Activated CD8-positive, alpha-beta memory T cell treated with anti-CD3 and anti-CD28 coated beads, Interleukin-2, amount 50 U/mL, for 48 hours (primary cell): ENCODE measurements at places on chromosomes 5 and 9.

DNA sequence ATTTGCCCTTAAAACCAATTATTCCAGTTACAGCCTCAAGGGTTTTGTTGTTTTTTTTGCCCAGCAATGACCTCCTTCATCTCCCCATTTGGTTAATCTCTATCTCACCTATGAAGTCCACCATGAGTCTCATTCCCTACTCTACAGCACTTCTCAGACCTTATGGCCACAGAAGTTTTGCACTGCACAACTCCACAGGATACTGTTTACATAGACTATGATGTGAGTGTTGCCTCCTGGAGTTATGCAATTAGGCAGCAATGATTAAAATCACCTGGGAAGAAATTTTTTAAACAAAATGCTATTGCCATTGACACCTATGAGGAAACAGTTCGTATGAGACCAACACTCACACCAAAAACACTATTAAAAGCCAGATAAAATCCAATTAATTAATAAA is 39.7 kb downstream of the ZDHHC21 start:
- DNase-seq: no peak

GRCh38 chr9:81499594-81499993 is 189.8 kb downstream of the TLE1 start:
- no peak for DNase-seq

DNA sequence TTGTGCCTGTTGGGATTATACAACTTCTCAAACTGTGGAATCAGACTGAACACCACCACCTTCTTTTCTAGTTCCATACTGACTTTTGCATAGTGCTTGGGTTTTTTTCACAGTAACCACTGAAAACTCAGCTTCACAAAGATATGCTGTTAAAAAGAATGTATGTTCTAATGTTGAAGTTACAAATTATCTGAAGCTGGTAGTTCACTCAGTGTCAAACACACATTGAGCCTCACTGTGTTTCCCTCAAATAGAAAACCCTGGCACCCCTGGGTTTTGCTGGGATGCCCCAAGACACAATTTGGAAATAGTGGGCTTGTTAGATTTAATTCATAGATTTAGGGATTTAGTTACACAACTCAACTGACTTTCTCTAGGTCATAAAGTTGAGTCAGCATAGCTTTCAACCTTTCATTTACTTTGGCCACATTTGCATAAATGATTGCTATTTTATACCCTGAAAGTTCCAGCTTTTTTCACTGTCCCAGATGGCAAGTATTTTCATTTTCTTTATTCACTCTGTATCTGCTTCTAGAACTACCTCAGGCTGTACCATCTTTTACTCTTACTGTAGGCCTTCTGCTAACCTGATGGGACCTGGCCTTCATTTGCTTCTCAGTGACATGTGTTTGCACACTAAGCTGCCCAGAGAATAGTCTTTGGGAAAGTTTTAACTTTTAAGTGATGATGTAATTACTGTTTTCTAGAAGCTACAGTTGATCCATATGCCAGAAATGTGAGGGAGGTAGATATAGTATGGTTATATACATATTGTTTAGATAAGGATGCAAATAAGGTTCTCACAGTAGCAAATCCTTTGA is 115.1 kb downstream of the CDC42SE2 start:
- DNase-seq: no peak

GRCh38 chr9:21412107-21412506 is 3.2 kb downstream of the IFNA8 start:
- DNase-seq: no peak

- DNase-seq: no peak
These were observed 52.4 kb downstream of the MELK start for GRCh38 chr9:36625006-36625615.

GRCh38 chr5:56170557-56170956 is 62.6 kb downstream of the ANKRD55 start:
- no peak for DNase-seq

GRCh38 chr5:67094476-67095300 is 101.9 kb downstream of the CD180 start:
- no peak for DNase-seq

GRCh38 chr5:11346336-11346735 is 557.9 kb downstream of the CTNND2 start:
- no peak for DNase-seq

- no peak for DNase-seq
These were observed 38.2 kb downstream of the GALNT10 start for GRCh38 chr5:154228696-154229095.

DNA sequence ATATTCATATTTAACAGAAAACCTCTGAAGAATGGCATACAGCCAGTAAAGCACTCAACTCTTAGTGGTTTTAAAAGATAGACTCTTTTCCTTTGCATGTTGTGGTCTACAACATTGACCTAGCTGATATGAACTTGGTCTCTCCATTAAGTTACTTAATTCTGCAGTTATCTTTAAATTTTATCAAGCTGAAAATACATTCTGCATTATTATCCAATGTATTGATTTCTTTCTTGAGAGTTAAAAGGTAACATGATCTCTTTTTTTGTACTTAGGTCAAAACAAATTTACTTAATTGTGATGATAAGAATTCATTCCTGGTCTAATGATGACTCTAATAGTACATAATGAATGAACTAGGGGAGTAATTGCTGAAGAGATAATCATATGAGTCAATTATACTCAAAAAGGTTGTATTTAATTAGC is 132.9 kb downstream of the STARD4 start:
- no peak for DNase-seq

GRCh38 chr5:94423411-94423810 is 195.0 kb downstream of the KIAA0825 start:
- no peak for DNase-seq

DNA sequence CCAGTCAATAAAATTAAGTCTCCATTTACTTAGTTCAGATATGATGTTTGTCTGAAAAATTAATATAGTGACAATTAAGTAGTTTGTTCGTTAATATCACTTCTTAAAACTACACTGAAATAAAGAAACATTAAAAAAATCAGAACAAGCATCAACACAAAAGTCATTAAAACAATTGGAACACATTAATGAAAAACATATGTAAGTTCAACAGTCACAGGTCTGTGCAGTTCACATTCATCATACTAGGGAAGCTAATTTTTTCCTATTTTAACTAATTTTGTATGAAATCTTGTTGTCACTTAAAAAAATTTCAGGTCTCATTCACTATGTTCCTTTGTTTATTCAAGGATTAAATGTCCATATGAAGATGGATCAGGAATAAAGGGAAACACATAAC is 22.5 kb downstream of the POC5 start:
- DNase-seq: no peak

GRCh38 chr9:127776195-127776923 is 2.1 kb downstream of the SH2D3C start:
- no peak for DNase-seq
